GM23248 (cell line): ENCODE measurements at places on chromosomes 3 and 15.
A peak's percentile ranks its signal among the peaks of the same experiment; 100 is the strongest.

DNA sequence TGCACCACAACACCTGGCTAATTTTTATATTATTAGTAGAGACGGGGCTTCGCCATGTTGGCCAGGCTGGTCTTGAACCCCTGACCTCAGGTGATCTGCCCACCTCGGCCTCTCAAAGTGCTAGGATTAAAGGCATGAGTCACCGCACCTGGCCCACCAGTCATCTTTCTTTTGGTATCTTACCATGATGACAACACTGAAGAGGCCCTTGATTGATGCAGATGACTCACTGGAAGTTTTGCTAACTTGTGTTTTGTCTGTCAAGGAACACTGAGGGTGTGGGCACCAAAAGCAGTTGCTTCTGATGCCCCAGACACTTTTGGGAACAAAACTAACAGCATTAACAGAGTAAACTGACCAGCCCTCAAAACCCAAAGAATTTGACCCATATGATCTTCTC is 88.3 kb downstream of the MYO5A start:
- DNase-seq: peak; percentile 29

GRCh38 chr3:43076857-43077256 is 29.0 kb downstream of the POMGNT2 start:
- DNase-seq: no peak

- DNase-seq: no peak
These were observed 218.4 kb upstream of the TRIM42 start for GRCh38 chr3:140459462-140459861.

- peak; percentile 26 for DNase-seq
These were observed 364.5 kb upstream of the ICE2 start for GRCh38 chr15:60843482-60843881.

- no peak for DNase-seq
These were observed 345.1 kb upstream of the CBLB start for GRCh38 chr3:106213954-106214353.

DNA sequence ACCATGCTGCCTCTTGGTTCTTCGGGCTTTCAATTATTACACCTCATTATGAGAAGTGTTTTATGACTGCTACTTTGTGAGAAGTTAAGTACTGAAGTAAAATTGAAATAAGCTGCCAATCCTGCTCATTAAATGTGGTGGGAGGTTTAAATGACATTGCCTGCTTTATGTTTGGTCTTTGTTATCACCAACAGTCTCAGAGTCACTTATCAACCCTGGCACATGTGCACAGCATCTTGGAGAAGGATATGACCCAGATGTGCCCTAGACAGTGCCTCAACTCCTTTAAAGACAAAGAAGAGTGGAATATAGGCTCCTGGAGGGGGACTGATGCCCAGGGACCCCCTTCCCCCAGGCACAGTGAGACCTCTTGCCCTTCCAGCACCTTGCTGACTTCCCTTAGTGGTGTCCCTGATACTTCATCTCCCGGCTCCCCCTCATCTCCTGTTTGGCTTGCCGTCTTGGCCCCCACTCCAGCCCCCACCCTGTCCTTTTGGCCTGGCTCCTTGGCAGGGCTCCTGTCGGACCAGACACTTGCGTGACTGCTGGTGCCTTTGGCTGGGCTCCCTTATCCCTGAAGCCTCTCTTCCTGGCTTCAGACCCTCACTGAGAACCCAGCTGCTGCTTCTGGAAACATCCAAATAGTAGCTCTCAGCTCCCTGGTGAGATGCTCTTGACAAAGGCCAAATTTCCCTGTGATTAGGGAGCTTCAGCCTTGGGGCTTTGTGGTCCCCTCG is 39.8 kb downstream of the ARHGAP31 start:
- no peak for DNase-seq

DNA sequence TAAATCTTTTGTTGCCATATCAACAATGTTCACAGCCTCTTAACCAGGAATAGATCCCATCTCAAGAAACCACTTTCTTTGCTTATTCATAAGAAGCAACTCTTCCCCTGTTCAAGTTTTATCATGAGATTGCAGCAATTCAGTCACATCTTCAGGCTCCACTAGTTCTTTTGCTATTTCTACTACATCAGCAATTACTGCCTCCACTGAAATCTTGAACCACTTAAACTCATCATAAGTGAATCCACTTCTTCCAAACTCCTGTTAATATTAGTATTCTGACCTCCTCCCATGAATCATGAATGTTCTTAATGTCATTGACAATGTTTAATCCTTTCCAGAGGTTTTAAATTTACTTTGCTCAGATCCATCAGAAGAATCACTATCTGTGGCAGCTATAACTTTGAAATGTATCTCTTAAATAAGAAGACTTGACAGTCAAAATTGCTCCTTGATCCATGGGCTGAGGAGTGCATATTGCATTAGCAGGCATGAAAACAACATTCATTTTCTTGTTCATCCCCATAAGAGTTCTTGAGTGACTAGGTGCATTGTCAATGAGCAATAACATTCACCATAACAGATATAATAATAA is 205.9 kb downstream of the DTWD1 start:
- DNase-seq: no peak

DNA sequence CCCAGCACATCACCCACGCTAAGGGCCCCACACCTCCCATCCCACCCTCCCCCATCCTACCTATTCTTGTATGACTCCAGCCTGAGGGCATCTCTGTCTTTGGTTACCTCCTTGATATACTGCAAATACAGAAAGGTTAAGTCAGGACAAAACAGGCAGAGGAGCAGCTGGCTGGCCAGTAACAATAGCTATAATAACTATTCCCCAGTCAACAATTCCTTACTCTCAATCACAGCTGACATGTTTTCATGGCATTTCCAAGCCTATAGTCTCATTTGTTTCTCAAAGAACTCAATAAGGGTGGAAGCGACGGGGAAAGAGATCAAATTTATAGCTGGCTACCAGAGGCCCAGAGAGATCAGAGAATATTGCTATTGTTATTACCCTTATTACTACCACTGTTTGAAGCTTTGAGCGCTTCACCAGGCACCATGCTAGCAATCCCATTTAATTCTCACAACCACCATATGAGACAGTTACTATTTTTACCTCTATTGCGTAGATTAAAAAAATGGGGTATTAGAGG is 93.0 kb upstream of the C2CD4B start:
- DNase-seq: no peak

GRCh38 chr15:100111125-100112060 is 230.4 kb downstream of the ADAMTS17 start:
- DNase-seq: peak; percentile 70

- DNase-seq: peak; percentile 58
These were observed 18.5 kb downstream of the TTC21A start for GRCh38 chr3:39125841-39126500.

DNA sequence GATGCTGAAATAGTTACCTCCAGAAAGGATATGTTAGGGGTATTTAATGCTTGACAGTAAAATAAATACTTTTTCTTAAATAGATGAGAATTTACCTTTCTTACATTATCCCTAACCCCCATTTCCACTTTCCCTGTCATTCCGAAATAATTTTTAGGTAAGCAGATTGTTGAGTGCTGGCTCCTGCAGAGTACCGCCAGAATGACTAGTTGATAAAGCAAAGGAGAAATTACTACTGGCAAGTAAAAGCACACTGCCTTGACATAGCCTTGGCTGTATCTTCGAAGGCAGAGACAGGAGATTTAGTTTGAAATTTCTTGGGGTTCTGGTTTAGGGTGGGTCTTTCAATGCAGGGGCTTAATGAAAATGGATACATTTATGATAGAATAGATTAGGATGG is 40.8 kb downstream of the LRRC49 start:
- no peak for DNase-seq

GRCh38 chr15:44219073-44219472 is 24.0 kb upstream of the FRMD5 start:
- no peak for DNase-seq

- DNase-seq: peak; percentile 93
These were observed 49.3 kb downstream of the CMTM6 start for GRCh38 chr3:32453346-32453745.

- peak; percentile 26 for DNase-seq
These were observed 211.4 kb upstream of the ZNF385D start for GRCh38 chr3:21962456-21962855.

- peak; percentile 31 for DNase-seq
These were observed 80.6 kb downstream of the GTF2E1 start for GRCh38 chr3:120823156-120823555.

GRCh38 chr3:158831861-158832260 is 30.0 kb downstream of the MFSD1 start:
- no peak for DNase-seq

DNA sequence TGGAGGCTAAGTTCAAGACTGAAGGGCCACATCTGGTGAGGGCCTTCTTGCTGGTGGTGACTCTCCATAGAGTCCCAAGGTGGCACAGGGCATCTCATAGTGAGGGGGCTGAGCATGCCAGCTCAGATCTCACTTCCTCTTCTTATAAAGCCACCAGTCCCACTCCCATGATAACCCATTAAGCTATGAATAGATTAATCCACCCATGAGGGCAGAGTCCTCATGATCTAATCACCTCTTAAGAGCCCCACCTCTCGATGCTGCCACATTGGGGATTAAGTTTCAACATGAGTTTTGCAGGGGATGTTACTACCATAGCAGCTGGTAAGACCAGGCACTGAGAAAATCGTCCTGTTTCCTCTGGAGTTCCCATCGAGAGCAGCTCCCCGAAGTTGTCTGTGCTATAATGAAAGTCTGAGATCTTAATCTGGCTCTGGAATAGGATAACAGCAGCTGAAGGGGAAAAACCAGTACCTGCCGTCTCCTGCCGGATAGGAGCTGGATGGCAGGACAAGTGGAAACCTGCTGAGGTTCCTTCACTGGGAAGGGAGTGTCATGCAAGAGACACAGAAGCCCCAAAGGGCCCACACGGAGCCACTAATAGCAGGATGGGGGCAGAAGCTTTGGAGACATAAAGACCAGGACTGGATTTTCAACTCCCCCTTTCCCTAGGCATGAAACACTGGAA is 79.5 kb upstream of the EPHB3 start:
- DNase-seq: no peak

DNA sequence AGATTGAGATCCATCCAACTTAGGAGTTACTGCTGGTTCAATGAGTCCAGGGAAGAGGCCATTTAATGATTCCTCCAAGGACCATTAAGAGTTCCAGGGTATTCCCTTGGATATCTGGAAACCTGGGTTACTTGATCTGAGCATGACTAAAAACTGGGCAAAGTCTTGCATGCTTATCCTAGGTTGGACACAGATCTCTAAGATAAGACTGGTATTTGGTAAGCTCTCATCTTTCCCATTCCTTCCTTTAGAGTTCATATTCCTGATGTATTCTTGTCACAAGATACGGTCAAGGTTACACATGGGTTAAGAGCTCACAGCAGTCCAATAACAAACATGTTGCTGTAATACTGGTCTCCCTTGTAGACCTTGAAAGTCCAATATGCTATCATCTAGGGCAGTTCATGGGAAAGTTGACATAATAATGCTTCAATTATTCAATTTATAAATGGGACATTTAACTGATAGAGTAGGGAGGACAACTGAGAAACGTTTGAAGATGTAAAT is 301.7 kb downstream of the TIGIT start:
- DNase-seq: no peak

GRCh38 chr3:151896246-151897012 is 23.0 kb downstream of the SUCNR1 start:
- DNase-seq: no peak

GRCh38 chr3:69058180-69058946 is 6.2 kb upstream of the TMF1 start:
- no peak for DNase-seq

GRCh38 chr3:14496351-14496750 is 43.8 kb downstream of the GRIP2 start:
- no peak for DNase-seq

GRCh38 chr3:128453501-128454309 is 13.0 kb downstream of the DNAJB8 start:
- DNase-seq: no peak

DNA sequence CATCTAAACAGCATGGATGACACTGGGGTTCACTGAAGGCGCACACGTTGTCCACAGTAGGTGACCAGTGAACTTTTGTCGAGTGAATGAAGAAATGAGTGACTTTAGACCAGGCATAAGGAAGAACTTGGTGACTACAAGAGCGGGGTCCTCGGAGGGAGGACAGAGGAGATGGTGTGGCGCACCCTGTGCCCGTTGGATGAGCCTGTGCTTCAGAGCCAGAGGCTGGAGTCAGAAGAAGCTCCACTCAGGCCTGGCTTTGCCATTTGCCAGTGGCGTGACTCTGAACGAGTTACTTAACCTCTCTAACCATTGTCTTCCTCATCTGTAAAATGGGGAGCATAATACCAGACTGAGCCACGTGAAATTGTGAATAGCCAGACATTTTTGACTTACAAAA is 42.2 kb downstream of the MUC4 start:
- DNase-seq: no peak

- peak; percentile 33 for DNase-seq
These were observed 29.1 kb downstream of the DTWD1 start for GRCh38 chr15:49649987-49650386.

DNA sequence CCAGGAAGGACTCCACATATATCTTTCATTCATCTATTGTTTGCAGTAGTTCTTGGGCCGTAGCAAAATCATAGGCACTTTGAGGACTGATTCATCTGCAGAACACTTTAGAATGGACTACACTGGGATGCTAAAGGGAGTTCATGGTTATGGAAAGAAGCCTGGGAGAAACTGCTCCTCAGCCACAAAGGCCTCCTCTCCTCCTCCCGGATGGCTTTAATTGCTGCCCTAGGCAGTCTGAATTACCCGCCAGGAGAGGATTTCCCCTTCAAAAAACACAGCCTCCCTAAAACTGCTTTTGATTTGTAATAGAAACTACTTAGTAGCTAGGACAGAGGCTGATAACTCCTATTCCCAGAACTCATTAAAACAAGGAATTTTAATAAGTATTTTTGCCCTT is 4.6 kb downstream of the TMEM266 start:
- DNase-seq: no peak

DNA sequence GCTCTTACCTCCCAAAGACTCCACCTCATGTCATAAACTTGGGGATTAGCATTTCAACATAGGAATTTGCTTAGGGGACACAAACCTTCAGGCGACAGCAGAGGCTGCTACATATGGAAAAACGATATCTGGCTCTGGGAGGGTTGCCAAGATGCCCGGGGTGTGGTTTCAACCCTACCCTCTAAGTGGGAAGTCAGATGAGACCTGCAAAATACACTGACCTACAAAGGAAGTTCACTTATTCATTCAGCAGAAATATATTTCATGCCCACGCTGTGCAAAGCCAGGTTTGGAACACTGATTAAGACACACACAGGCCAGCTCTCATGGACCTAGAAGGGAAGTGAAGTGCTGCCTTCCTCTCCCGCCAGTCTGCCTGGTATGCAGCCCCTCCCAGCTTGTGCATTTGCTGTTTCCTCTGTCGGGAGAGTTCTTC is 239.3 kb downstream of the FEZF2 start:
- peak; percentile 27 for DNase-seq

- DNase-seq: no peak
These were observed 21.2 kb downstream of the ZNF710 start for GRCh38 chr15:90022345-90022744.

DNA sequence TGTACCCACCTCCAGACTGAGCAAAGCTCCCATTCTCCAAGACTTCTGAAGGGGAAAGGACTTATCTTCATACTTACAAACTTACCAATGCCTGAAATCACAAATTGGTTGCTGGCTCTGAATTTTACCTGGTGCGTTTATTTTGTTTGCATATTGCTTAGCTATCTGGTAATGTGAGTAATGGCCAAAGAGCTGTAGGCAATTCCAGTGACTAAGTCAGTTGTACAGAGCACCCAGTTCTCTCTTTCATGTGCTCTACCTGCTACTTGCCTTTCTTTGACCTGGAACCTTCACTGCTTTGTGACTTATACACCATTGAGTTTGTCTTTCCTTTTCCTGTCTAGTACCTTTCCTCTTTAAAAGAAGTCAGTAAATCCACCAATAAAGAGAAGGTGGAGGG is 755.9 kb upstream of the LMCD1 start:
- DNase-seq: no peak
